ENCODE measurements at places on chromosomes 5 and 9.

DNA sequence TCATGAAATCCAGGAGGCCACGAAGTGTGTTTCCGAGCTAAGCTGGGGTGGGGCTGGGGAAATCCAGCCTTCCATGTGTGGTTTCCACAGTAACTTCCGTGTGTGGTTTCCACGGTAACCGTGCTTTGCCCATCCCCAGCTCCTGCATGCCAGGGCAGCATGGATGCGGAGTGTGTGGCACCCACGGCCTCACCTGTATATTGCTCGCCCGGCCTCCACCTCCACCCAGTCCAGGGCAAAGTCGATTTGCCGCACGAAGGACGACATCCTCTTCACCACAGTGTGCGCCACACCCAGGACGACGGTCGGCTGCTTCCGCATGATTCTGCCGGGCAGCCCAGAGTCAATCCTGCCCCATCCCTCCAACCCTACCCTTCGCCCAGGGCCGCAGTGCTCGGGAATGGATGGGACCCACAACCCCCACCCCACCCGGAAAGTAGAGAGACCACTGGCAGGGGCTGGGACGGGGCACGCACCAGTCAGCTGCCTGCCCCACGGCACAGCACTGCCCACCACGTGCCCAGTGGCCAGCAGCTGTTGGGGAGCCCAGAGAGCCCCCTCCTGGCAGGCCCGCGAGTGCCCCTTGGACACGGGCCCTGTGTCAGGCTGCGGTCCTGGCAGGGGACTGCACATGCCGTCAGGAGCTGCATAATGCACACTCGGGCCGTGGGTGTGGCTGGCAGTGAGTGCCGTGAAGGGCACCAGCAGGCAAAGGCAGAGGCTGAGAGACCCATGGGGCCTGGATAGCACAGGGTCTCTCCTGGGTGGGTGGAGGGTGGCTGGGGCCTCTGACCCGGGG lies 39.0 kb upstream of the NSMF start:
- no peak for DNase-seq

DNA sequence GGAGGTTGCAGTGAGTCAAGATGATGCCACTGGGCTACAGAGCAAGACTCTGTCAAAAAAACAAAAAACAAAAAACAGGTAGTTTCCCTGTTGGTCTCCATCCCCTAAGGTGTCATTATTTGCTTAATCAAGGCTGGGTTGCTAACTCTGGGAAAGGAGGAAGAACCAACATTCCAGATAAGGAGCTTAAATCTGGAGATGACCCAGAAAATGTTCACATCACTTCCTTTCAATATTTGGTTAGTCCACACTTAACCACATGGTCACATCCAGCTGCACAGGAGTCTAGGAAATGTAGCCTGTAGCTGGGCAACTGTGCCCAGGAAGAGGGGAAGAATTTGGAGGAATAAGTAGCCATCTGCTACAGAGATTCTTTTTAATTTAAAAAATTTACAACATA lies 25.9 kb upstream of the MEGF9 start:
- DNase-seq: no peak

DNA sequence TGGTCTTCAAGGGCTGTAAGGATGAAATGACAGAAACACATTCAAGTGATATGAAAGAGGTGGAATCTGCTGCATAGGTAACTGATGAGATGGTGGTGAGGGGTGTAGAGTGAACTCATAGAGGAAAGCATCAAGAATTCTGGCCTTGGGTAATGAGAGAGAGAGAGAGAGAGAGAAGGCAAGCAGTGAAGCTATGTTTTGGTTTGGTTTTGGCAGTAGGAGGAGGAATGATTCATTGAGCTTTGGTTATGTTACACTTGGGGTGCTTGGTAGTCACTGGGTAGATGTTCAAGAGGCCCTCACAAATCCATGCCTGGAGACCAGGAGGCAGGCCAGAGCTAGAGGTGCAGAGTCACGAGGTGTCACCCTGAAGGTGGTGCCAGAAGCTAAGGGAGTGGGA lies 89.5 kb downstream of the EGFLAM start:
- no peak for DNase-seq

- peak; percentile 11 for DNase-seq
Observed at GRCh38 chr5:60522292-60522905, 177.6 kb downstream of the DEPDC1B start.

- no peak for DNase-seq
Observed at GRCh38 chr9:89955144-89955543, 350.3 kb downstream of the GADD45G start.

- no peak for DNase-seq
Observed at GRCh38 chr5:177358370-177358819, 671 bp downstream of the RGS14 start.

- no peak for DNase-seq
Observed at GRCh38 chr5:127001621-127002296, 28.6 kb downstream of the MARCHF3 start.

GRCh38 chr9:36939214-36939613 lies 94.9 kb downstream of the PAX5 start:
- no peak for DNase-seq

- DNase-seq: no peak
Observed at GRCh38 chr5:147483961-147484707, 25.7 kb downstream of the DPYSL3 start.
